Ascending aorta (tissue), 2 donors: ENCODE measurements at places on chromosomes 1 and 21. TPM values are rescaled to one million over a fixed set of nuclear protein-coding genes. Genes with fewer than 3 reads are reported as not detected.

CR1L gene
- not detected for total RNA-seq

PYHIN1 gene
- 2.8 TPM for total RNA-seq

DNA sequence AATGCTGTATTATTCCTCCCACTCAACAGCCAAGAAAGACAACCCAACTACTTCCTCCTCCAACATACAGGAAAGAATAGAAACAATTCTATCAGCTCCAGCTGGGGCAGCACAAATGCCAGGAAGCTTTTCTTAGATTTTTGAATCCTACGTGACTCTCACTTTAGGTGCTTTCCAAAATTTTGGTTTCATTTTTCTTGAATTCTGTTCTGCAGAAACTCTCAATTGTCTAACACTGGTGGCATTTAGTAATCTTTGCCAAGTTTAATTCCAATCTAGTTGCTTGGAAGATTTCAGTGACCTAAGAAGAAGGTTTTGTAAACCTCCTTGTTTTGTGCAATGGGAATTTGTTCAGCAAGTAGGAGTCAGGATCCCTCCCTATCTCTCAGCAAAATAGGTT is 37.1 kb upstream of the DOCK7 start:
- no peak for DNase-seq

GRCh38 chr1:6137758-6138157 is 42.4 kb downstream of the CHD5 start:
- DNase-seq = no peak

- no peak for DNase-seq
Observed at GRCh38 chr1:205228093-205228521, 361 bp downstream of the TMCC2 start.

KIF2C gene
- total RNA-seq = 0.53 TPM

CFAP74 gene
- not detected for total RNA-seq

- DNase-seq = no peak
Observed at GRCh38 chr1:182586380-182586779, 2.7 kb downstream of the RNASEL start.

GRCh38 chr1:151801310-151801820 is 3.9 kb downstream of the LINGO4 start:
- DNase-seq = no peak

GRCh38 chr1:195597891-195598290 is 1010.3 kb downstream of the KCNT2 start:
- no peak for DNase-seq

DNA sequence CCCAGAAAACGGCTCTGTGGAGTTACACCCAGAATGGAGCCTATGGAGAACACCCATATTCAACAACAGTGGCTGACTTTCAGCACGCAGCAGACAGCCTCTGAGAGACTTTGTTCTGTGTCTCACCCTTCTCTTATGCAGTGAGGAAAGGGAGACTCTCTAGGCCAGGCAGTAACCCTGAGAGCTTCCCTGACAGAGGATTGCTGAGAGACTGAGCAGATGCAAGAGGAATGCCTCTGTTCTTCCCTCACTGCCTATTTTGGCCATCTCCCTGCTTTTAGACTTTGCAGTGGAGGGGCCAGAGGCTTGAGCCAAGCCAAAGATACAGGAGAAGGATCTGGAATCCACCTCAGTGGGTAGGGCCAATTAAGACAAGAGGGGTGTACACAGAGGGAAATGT is 41.8 kb upstream of the SLC16A1 start:
- DNase-seq = no peak

GRCh38 chr1:154993572-154994268 is at the start of gene LENEP:
TSS of gene LENEP (plus strand) at chr1:154993586. CDS start at chr1:154993608, 22 bp downstream.
- DNase-seq = no peak

- no peak for DNase-seq
Observed at GRCh38 chr1:227170361-227171166, 147.7 kb downstream of the CDC42BPA start.

- peak; percentile 56 for DNase-seq
Observed at GRCh38 chr1:54866801-54867716, 19.9 kb downstream of the DHCR24 start.

CGN gene
- not detected for total RNA-seq

DNA sequence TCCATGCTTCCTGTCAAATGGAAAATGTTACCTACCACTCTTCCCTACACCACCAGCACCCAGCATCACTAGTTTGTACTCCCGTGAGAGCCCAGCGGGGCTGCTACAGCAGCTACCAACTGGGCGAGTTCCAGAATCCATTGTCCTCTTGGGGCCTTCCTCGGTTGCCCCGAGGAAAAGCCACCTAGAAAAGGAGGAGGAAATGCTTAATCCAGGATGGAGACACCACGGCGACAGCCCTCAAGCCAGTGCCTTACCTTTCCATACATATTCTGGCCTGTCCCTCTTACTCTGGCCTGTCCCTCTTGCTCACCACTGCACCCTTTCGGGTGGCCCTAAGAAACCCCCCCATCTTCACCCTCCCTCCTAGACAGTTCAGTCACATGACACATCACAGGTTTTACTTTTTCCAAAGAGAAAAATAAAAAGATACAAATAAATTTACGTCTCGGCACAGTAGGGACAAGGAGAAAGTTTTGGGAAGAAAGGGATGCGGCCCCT is 478 bp downstream of the RIT1 start:
- no peak for DNase-seq

GRCh38 chr1:163271535-163271934 is 50.2 kb upstream of the NUF2 start:
- DNase-seq = no peak

DNA sequence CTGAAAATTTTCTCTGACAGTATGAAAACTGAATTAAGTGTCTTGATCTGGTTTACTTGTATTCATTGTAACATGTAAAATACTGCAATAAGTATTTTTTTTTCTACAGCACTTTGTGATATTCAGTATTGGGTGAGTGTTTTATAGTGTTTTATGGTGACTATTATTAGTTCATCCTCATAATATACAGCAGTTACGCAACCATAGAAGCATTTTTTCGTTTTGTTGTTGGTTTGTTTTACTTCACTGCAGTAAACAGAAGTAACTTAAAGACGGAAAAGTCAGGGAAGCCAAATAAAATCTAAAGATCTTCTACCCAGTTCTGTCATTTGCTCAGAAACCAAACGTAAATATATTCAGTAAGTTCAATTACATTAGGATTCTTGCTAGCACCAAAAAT is 250.0 kb downstream of the TPR start:
- no peak for DNase-seq

PACC1 gene
- 0.85 TPM for total RNA-seq

DNA sequence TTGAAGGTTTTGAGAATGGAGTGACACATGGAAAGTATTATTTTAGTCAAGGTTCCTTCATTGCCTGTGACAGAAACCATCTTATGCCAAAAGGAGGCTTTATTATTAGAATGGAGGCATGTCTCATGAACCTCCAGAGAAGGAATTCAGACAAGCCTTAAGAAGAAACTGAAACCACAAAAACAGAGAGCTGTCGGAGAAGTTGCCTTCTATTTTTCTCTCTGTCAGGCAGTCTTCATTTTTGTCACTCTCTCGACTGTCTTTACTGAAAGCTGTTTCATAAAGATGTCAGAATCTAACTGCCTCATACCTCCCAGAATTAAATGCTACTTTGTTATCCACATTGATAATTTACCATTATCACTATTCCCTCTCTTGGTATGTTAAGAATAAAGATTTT is 434.7 kb upstream of the ADGRL4 start:
- DNase-seq = no peak

- no peak for DNase-seq
Observed at GRCh38 chr1:239456788-239457187, 70.4 kb downstream of the CHRM3 start.

GRCh38 chr1:111110197-111110899 is 29.5 kb downstream of the DRAM2 start:
- no peak for DNase-seq

DNA sequence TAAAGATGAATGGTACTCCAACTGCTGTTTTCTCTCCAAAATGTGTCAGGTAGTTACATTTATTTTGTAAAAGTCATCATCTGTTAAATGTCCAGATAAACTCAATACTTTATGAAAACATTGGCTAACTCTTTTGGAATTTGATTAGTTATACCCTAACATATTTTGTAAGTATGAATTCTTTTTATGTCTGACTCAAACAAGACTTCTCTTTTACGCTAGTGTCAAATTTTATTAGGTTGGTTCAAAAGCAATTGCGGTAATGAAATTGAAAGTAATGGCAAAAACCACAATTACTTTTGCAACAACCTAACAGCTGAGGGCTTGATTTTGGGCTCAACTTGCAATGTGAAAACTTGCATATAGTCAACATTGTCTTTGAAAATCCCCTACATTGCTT is 41.0 kb upstream of the USP25 start:
- DNase-seq = no peak

GRCh38 chr1:208187499-208188041 is 56.6 kb downstream of the PLXNA2 start:
- DNase-seq = no peak

DNA sequence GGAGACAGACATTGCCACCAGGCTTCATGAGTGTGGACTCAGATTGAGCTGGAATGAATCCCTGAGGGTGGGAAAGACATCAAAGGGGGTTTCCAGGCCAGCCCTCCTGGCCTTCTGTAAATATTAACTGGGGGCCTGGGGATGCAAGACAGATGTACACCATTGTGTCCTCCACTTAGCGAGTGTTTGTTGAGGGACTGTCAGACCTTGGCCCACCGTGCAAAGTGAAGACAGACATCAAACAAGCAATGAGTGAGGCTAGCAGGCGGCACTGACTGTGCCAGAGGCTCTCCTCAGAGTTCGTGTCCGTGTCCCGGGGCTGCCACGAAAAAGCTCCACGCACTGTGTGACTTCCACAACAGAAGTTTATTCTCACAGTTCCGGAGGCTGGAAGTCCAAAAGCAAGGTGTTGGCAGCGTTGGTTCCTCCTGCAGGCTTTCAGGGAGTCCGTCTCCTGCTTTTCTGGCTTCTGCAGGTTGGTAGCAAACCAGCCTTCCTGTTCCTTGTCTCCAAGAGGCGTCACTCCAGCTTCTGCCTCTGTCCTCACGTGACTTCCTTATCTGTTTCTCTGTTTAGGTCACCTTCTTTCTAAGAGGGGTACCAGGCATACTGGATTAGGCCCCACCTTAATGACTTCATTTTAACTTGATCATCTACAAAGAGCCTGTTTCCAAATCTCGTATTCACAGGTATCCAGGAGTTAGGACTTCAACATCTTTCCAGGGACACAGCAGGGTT is 59.1 kb downstream of the DISP3 start:
- no peak for DNase-seq

MROH7 gene
- total RNA-seq = 2.0 TPM

DNA sequence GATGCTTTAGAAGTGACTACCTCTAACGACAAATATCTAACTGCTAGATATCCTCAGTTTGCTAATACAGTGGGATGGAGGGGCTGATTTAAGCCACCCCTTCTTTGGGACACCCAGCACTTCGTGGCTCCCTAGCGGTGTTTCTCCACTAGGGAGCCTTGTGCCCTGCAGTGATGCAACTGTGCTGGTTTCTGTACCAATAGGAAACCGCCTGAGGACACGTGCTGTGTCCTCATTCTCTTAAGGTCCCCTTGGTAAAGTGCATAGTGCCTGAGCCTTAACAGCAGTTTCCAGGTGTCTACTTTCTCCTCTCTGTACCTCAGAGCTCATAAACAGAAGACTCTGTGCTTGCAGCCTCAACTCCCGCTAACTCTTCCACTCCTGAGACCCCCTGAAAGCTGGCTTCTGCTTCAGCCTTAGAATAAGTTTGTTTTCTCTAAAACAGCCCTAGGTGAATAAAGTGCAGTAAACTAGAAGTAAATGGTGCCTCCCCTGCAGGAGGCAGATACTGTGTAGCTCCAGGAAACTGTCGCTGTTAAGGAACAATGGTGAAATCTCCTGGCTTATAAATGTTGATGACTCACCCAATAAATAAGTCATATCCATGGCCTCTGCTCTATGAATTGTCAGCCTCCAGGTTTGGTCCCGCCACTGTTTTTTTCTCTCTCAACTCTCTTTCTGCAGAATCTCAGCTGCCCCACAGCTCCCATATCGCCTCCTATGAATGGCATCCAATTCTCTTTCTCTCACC is 130.4 kb downstream of the AK5 start:
- DNase-seq = no peak

DNA sequence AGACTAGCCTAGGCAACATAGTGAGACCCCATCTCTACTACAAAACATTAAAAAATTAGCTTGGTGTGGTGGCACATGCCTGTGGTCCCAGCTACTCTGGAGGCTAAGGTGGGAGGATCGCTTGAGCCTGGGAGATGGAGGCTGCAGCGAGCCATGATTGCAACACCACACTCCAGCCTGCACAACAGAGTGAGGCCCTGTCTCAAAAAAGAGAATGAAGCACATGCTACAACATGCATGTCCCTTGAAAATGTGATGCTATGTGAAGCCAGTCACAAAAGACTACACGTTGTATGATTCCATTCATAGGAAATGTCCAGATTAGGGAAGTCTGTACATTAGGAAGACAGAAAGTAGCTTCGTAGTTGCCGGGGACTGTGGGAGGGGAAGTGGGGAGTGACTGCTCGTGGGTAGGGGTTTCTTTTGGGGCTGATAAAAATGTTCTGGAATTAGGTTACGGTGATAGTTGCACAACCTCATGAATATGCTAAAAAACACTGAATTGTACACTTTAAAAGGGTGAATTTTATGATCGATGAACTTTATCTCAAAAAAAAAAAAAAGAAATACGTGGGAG is 202.1 kb downstream of the KAZN start:
- DNase-seq = no peak

DNA sequence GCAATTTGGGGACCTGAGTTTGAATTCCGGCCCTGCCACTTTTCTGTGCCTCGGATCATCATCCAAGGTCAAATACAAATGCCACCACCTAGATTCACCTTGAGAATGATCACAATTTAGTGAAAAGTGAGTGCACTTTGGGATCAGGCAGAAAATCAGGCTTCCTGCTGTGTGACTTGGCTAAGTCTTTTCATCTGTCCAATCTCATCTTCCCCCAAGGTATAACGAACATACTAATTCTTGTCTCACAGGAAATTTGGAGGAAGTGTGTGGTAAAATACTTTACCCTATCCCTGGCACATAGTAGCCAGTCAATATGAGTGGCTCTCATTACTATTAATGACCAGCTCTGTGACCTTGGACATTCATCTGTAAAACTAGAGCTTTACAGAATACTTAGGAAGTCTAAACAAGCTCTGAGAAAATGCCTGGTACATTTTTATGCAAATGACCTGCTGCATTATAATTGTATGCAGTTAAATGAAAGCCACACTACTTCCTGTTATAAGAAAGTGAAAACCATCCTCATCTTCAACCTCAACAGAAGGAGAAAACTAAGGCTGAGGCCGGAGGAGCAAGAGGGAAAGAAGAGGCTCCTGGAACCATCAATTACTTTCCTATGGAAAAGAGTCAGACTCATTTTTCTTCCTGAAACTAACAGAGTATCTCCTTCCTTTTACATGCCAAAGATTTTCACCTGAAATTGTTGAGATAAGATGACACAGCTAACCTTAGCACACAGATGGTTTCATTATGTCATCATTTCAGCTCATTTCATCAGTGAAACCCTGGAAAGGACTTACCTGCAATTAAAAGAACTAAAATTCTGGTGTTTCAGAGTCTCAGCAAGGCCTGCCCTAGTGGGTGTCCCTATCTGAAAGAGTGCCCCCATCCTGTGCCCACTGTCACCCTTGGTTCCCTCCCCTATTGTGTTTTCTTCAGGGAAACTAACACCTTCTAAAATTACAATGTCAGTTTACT is 32.6 kb upstream of the RGS8 start:
- no peak for DNase-seq

GRCh38 chr1:103129796-103130195 is 21.5 kb upstream of the COL11A1 start:
- DNase-seq = no peak
